Fibroblast of lung (primary cell): ENCODE measurements at places on chromosomes 7 and 10.
A peak's percentile ranks its signal among the peaks of the same experiment; 100 is the strongest.

- peak; percentile 56 for DNase-seq
Observed at GRCh38 chr7:122123746-122124145, 20.3 kb downstream of the AASS start.

DNA sequence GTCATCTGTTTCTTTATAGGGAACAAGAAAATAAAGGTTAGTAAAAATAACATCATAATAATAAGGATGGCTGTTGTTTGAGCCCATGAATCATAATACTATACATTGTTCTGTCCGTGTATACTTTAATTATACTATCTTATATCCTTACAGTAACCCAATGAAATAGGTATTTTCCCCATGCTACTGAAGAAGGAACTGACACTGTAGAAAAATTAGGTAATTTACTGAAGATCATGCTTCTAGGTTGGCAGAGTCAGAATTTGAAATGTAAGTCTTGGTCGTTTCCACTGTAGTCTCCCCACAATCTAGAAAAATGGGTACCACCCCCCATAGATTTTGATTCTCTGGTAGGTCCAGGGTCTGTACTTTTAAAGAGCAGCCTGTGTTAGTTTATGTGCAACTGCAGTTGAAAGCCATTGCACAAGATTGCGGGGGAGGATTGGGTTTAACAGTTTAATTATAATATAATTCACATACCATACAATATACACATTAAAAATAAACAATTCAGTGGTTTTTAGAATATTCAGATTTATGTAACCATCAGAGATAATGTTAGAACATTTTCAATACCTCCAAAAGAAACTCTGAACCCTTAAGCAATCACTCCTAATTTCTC, 47.7 kb downstream of the SHOC2 start:
- DNase-seq: no peak

DNA sequence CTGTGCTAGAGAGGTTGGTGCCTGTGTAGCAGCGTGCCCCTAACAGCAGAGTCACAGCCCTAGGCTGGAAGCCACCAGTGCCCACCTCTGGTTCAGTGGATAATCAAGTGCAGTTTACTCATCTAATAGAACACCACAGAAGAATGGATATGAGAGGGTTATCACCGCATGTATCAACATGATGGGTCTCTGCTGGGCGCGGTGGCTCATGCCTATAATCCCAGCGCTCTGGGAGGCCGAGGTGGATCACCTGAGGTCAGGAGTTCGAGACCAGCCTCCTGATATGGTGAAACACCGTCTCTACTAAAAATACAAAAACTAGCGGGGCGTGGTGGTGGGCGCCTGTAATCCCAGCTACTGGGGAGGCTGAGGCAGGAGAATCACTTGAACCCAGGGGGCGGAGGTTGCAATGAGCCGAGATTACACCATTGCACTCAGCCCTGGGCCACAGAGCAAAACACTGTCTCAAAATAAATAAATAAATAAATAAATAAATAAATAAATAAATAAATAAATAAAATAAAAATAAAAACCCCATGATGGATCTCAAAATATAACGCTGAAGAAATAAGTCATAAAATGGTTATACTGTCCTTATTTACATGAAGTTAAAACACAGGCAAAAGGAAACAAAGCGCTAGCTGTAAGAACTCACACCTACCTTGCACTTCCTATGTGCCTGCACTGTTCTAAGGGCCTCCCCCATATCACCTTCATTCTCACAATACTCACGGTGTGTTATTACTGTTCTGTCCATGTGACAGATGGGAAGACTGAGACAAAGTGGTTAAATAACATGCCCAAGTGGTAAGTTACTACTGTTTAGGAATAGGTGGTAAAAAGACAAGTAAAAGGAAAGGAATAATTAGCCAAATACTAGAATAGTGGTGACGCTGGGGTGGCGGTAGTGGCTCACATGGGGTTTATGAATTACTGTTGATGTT, 70.9 kb downstream of the AMZ1 start:
- DNase-seq: no peak

DNA sequence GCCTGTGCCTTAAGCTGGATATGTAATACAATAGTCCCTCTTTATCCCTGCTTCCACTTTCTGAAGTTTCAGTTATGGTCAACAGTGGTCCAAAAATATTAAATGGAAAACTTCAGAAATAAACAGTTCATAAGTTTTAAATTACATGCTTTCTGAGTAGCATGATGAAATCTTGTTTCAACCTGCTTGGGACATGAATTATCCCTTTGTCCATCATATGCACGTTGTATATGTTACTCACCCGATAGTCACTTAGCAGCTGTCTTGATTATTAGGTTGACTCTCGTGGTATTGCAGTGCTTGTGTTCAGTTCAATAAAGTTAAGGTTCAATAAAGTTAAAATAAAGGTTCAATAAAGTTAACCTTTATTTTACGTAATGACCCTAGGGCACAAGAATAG, 25.5 kb downstream of the C1GALT1 start:
- peak; percentile 71 for DNase-seq

DNA sequence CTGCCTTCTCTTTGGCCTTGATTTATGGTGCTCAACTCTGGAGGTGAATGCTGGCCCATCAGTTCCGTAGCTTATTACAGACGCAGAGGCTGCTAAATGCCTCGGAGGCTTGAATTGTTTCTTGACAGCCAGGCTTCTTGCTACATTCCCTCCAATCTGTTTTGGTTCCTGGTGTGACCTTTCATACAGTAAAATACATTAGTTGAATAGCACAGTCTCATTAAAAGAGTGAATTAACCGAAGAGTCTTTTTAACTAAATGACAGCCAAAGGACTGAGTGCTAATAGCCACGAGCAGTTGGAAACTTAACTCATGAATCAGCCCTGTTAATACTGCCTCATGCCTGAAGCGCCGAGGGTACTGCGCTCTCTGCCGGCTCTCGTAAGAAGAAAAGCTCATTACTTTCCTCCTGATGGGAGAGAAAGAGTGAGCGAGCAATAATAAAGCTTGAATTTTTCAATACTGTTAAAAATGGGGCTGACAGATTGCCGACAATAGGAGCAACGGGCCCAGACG, 236.4 kb upstream of the GPR26 start:
- no peak for DNase-seq

GRCh38 chr7:22688084-22688483, 38.9 kb upstream of the IL6 start:
- DNase-seq: peak; percentile 58

DNA sequence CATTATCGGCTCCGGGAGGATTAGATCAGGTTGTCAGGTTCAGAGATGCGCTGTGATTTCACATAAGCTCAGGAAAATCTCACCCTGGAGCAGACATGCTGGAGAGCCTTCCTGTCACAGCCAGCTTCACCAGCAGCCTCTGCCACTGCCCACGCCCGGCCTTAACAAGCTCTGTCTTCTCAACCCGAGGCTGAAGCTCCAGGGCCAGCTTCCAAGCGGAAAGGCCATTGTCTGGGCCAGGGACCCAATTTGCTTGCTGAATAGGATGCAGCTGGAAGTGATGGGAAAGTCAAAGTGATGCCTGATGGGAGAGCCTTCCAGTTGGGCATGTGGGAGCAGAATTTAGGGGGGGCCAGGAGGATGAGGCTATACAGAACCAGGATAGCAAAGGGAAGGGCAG, 36.3 kb downstream of the C10orf105 start:
- no peak for DNase-seq

DNA sequence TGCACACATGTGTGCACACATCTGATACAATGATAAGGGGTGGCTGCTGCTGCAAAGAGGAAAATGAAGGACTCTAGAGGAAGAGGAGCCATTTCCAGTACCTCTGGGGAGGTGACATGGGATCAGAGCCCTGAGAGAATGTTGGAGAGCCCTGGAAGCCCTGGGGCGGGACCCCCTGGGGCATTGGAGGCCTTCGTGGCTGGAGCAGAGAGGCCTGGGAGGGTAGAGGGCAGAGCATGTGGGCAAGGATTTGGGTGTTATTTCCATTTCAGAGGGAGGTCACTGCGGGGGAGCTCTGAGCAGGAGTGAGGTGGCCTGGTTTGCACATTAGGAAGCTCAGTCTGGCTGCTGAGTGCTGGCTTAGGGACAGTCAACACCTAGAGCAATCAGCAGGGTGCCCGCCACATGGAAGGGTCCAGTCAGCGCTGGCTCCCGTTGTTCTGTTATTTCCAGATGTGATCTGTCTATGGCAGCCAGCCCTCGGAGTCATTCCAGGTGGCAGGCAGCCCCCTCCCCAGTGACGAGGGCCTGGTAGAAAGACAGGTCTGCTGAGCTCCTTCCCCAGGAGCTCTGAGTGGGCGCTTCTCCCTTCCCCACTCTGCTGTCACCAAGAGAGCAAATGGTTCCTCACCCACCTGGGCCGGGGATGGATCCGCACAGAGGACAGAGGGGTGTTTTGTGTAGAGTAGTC, 24.1 kb upstream of the BTBD16 start:
- no peak for DNase-seq

DNA sequence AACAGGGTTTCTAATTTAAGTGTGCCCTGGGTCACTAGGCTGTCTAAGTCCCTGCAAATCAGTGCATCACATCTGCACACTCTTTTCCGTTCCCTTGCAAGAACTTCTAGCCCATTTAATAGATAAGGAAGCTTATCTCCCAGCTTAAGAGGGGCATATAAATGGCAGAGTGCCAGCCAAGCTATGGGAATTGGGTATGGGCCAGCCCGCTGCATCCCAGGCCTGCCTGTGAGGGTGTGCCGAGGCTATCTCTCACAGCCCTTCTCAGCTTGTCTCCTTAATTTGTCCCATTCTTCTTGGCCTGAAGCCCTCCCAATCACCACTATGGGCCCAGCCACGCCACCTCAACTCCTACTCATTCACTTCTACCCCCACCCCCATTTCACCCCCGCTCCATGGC, 14.7 kb downstream of the AQP1 start:
- DNase-seq: no peak

- DNase-seq: no peak
Observed at GRCh38 chr10:13820119-13820963, 233.6 kb downstream of the PRPF18 start.

DNA sequence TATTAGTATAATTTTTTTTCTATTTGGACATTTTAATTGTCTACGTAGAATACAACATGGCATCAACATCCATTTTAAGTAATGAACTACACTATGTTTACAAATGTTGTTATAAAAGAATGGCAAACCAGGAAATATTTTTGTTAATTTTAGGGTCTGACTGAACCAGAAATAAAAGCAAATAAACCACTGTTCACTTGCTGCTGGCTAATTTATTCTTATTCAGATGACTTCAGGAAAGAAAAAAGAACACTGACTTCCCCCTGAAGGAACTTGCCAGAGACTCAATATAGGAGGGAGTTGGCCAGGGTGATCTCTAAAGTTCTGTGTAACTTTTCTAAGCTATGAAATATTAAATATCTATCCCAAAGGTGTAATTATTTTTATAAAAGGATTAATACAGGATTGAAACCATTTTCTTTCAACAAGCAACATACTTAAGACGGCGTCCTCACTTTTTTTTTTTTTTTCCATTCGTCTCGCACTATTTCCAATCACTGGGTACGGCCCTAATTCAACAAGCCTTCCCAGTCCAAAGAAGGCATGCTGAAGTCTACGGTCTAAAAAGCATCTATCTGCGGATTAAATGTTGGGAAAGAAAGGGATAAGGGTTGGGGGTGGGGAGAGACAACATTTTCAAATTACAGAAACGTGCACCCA, 1.2 kb downstream of the USP6NL start:
- DNase-seq: peak; percentile 28

GRCh38 chr10:6815346-6815745, 235.3 kb upstream of the PRKCQ start:
- DNase-seq: peak; percentile 30

GRCh38 chr10:17199351-17199804, 2.1 kb downstream of the TRDMT1 start:
- DNase-seq: peak; percentile 81

- DNase-seq: no peak
Observed at GRCh38 chr7:99825452-99825851, 2.4 kb upstream of the CYP3A43 start.

DNA sequence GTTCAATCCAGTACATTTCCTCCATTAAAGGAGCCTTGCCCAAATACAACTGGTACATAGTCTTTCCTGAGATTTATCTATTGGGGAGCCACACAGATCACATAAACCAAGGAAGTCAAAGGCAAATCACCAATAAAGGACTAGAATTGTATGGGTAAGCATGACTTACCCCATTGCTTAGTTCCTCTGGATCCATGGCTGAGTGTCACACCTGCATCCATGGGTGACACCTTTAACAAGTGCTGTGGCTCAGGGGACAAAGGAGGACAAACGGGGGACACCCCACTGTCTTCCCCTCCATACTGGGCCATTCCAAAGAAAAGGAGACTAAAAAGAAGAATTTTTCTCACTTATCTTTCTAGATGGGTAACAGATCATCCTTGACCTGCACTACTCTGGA, 30.4 kb downstream of the ZNF92 start:
- peak; percentile 5 for DNase-seq

- peak; percentile 38 for DNase-seq
Observed at GRCh38 chr10:35517431-35518181, 87.5 kb upstream of the GJD4 start.

DNA sequence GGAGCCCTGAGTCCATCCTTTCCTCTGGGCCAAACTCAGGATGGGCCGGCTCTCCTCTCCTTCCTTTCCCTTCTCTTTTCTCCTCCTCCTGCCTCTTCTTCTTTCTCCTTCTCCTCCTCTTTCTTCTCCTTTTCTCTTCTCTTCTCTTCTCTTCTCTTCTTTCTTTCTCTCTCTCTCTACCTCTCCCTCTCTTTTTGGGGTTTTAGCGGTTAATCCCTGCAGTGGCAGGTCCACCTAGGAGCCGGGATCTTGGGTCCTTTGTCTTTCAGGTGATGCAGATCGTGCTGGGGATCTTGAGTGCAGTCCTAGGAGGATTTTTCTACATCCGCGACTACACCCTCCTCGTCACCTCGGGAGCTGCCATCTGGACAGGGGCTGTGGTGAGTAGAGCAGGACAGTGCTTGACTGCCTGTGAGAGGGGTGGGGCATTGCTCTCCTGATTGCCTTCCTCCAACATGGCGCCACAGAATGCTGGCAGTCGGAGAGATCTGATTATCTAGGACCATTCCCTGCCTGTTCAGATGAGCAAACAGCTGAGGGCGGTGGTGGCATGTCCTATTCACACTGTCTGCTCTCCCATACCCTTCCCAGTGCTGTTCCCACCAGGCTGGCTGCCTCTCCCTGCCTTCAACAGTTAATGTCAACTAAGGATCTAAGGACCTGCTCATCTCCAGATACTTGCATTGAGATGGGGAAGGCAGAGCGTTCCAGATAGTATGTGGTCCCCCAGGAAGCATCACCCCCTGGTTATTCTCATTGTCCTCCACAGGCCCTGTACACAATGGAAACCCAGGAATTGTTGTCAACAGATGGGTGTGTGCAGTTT, 1.6 kb downstream of the TMEM176A start:
- no peak for DNase-seq

DNA sequence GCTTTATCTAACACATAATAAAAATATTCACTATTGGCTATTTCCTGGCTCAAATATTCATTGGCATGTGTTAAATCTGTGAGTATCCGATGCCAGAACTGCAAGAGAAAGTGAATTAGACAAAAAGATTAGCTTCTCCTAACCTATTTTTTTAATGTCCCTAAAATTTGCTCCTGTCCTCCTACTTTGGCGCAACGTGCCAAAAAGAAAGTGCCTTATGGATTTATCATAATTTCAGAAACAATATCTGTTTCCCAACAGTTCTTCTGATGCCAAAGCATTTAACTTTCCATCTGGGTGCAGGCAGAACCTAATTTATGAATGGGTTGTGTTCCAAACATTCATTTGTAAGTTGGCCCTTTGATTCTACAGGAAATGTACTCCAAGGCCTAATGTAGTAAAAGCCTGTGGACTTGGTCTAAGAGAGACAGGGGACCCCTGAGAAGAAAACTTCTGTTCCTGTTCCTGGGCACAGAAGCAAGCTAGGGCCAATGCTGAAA, 15.4 kb downstream of the PIP4K2A start:
- no peak for DNase-seq
